ENCODE measurements at places on chromosomes 2 and 18.

DNA sequence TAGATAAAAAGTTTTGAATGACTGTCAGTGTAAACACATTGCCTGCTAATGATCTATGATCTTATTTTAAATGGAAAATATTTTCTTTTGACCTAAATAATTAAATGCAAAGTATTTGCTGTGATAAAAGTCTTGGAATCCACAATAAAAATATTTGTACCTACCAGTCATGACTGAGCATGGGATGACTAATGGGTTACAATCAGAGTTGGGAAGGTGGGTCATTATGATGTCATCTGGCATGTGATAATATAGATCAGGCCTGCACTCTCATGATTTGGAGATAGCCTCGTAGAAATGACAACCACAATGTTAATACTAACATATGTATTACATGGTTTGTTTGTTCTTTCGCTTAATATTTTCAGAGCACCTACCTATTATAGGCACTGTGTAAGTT, 848.8 kb upstream of the KLHL29 start:
- no peak for DNase-seq

DNA sequence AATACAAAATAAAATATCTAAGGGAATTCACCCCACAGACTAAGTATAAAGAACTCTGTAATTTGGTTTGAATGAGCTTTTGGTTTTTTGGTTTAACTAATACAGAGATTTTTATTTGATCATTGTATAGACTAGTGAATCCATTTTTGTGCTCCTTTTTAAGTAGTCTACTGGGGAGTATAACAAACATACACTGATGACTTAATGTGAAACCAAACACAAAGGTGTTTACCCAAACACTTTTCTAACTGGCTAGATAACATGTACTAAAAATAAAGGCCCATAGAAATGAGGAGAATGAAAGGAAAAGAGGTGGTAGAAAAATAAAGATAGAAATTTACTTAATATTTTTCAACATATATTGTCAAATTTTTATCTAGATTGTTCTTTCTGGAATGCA, 146.0 kb downstream of the NRXN1 start:
- DNase-seq, result no peak

GRCh38 chr2:205141381-205141780, 540.9 kb upstream of the NRP2 start:
- DNase-seq, result no peak

DNA sequence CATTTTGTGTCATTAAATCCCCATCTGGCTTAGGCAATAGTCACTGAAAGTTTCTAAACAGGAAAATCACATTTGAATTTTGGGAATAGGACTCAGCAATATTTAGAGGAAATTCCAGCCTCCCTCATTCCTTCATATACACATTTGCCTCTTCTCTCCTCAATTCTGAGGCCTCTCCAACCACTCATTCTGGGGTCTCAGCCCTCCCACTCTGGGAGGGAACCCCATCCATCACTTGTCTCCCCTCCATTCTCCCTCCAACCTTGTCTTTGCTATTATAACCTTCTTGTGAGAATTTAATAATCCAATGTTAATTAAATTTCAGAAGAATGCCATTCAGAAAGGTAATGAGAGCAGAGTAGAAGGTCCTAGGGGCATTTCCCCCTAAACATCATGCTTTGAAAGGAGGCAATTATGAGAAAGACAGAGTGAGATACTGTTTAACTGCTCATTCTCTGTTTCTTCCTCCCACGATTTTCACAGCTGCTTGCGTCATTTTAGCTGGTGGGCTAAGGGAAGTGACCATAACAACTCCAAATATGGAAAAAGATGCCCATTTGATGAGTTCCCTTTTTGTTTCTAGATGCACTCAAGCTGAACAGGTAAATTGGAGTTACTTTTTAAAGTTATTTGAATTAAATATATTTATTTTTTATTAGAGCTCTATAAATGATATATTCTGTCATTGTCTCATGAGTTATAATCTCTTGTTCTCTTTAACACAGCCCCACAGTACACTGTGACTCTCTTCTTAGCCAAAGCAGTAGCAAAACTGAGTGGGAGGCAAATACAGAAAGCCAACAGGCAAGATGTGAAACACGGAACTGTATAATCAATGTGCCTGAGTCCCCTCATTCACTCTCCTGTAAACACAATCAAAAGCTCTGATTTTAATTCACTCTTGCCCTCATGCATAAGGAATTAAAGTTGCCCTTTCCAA, 135.1 kb downstream of the DLGAP1 start:
- DNase-seq, result no peak

DNA sequence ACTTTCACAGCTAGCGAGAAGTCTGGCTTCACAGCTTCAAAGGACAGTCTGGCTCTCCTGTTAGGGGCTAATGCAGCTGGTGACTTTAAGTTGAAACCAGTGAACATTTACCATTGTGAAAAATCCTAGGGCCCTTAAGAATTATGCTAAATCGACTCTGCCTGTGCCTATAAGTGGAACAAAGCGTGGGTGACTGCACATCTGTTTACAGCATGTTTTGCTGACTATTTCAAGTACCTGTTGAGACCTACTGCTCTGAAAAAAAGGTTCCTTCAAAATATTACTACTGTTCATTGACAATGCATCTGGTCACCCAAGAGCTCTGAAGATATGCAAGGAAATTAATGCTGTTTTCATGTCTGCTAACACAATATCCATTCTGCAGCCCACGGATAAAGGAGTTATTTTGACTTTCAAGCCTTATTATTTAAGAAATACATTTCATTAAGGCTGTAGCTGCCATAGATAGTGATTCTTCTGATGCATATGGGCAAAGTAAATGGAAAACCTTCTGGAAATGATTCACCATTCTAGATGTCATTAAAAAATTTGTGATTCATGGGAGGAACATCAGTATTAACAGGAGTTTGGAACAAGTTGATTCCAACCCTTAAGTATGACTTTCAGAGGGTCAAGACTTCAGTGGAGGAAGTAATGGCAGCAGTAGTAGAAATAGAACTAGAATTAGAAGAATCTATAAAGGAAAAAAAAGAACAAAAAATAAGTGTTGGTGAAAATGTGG, 48.9 kb downstream of the POLR1A start:
- no peak for DNase-seq

DNA sequence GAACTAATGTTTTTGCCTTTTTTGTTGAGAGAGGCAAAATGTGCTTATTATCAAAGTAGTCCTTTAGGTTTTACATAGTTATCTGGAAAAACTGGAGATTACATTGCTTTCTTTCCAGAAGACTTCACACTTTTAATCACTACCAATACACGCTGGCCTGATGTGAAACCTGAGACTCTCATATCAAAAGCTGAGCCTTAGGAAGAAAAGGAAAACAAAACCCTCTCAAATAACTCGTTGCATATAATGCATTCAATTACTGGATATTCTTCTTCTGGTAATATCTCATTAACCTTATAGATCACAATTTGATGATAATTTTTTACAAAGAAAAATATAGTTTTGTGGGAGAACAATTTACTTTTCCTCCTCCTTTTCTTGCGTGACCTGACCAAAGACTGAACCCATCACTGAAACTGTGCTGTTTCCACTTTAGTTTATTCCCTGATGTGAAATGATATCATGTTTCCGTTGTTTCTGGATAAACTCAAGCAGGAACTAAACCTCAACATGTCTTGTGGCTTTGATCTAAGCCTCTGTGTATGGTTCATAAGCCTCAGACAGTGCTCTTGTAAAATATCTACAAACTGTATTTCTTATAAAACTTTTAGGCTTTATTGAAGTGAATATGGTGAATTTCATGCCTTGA, 332.4 kb downstream of the GULP1 start:
- DNase-seq, result no peak

DNA sequence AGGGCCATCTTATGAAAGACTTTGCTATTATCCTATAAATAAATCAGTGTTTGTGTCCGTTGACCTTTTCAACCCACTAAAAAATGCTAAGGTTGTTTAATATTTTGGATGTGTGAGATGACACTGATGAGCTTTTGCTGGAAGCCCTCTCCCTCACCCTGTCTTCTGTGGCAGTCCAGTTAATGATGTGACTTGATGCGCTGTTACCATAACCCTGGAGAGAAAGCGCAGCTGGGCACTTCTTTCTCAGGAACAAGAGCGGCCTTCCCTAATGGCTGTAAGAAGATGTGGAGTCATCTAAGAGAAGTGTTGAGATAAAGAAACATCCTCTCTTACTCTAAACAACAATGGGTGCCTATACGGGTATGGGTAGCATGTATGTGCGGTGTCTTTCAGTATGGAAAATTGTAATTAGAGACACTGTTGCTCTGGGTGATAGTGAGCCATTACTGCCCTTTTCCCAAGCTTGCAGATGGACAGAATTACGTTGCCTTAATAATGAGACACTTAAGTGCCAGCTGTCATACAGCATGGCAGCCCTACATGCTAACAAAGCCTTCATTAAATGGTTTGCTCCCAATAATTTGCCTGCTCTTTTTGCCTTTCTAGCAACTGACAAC, 165.6 kb upstream of the NABP1 start:
- DNase-seq, result no peak

- DNase-seq, result no peak
Observed at GRCh38 chr2:109138449-109138848, 9.4 kb downstream of the SH3RF3 start.

DNA sequence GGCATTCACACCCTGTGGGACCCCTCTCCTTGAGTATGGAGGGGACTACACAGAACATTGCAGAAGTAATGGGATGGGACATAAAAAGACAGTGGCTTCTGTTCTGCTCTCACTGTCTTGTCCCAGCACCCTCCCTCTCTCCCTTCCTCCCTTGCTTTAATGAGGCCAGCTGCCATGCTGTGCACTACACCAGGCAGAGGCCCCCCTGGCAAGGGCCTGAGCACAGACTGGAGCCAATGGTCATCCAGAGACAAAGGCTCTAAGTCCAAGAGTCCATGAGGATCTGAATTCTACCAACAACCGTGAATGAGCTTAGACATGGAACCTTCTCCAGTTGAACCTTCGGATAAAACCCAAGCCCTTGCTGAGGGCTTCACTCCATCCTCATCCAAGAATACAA, 263.0 kb downstream of the NDUFA10 start:
- DNase-seq, result no peak

- no peak for DNase-seq
Observed at GRCh38 chr2:129242269-129242668, 737.2 kb upstream of the RAB6C start.

GRCh38 chr2:236970656-236971010, 115.1 kb upstream of the COPS8 start:
- DNase-seq, result no peak

GRCh38 chr2:179106676-179107428, 56.9 kb upstream of the CCDC141 start:
- no peak for DNase-seq

DNA sequence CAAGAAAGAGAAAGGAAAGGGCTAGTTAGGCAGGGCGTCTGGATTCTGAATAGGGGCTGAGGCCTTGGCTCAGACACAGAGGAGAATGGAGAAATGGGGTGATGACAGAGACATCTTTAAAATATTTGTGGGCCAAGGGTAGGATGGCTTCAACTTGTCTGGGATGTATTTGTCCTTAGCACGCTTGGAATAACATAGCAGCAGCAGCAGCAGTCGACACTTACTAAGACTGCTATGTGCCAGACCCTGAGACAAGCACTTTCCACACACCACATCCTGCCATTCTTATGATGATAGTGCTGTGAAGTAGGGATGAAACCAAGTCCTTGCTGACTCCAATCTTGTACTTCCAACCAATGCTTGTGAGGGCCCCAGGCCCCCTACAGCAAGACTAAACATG, 2.6 kb downstream of the IL1RL1 start:
- no peak for DNase-seq

- no peak for DNase-seq
Observed at GRCh38 chr18:22428672-22429071, 11.0 kb upstream of the CTAGE1 start.

DNA sequence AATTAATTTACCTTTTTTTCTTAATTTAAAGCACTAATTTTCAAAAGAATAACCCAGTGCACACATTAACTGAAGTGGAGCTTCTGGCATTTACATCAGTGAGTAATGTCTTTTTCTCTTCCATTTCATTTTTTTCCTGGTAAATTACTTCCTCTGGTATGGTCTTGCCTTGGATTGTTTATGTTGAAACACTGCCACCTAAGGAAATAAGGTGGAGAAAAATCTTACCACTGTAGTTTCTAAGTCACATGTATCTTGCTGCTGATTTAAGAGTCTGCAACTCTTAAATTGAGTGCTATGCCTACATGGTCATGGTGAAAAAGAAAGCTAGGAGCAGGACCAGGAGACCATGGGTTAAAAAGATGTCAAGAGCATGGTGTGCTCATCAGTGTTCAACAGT, 51.0 kb downstream of the TTC27 start:
- DNase-seq, result no peak

- peak; percentile 28 for DNase-seq
Observed at GRCh38 chr2:235494716-235495372, 1.0 kb downstream of the AGAP1 start.

DNA sequence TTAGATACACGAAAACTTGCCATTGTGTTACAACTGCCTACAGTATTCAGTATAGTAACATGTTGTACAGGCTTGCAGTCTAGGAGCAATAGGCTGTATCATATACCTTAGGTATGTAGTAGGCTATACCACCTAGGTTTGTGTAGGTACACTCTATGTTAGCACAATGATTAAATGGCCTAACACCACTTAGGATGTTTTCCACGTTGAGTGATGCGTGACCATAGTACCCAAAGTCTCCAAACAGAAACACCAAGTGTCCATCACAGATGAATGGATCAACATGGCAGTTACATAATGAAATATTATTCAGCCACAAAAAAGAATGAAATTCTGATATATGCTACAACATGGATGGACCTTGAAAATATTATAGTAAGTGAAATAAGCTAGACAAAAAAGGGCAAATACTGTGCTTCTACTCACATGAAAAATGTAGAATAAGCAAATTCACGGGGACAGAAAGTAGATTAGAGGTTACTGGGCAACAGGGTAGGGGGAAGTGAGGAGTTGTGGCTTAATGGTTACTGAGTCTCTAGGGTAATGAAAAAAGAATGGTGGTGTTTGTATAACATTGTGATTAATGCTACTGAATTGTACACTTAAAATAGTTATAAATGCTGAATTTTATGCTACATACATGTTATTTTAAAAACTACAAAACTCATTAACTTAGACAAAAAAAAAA, 62.6 kb downstream of the TMEM131 start:
- DNase-seq, result no peak

GRCh38 chr2:239311132-239312040, 89.4 kb downstream of the HDAC4 start:
- DNase-seq, result no peak

GRCh38 chr2:120541553-120541932, 194.1 kb upstream of the GLI2 start:
- no peak for DNase-seq

- no peak for DNase-seq
Observed at GRCh38 chr2:21694079-21694878, 570.5 kb downstream of the TDRD15 start.

- DNase-seq, result no peak
Observed at GRCh38 chr2:176101842-176102241, 2.2 kb downstream of the HOXD12 start.
